ENCODE measurements at places on chromosomes 5 and 9.
A peak's percentile ranks its signal among the peaks of the same experiment; 100 is the strongest.

DNA sequence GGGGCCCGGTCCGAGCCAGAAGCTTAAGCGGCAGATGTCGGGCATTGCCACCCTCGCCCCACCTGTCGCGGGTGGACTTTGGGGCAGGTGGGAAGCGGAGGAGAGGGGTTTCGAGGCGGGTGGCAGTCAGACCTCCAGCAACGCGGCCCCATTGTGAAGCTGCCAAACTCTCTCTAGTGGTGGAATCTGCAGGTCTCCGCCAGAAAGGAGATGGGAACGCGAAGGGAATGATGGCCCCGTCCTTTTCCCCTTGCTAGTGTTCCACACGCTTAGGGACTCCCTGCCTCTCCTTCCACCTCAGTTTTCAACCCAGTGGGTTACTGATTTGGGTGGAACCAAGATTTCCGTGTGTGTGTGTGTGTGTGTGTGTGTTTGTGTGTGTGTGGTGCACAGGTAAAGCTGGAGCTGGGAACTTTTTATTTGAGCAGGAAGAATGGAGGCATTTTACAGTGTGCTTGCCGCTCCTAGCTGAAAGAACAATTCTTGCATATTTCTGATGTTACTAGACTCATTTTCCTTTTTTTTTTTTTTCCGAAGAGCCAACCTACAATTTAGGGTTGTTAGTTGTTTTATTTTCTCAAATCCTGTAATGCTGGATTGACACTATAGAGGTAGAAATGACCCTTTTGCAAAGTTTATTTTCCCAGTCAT is 1.3 kb downstream of the MACIR start:
- peak; percentile 10 for DNase-seq

DNA sequence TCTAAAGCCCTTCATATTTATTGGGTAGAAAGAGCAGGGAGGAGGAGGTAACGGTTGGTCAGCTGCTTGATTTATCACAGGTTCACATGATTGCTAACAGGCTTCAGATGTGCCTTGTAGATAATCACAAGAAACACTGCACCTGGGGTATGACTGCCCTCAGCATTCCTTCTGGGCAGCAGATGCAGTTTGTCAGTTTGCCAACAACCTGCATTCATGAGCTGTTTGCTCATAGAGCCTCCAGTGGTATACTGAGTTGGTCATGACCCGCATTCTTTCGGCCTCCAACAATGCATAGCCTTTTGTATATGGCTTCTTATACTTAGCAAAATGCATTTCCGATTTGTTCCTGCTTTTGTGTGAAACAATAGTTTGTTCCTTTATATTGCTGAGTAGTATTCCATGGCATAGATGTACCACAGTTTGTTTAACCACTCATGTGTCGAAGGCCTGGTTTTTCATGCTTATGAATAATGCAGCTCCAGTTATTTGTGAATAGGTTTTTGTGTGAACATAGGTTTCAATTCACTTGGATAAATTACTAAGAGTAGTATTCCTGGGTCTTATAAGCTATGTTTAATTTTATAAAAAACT is 83.6 kb downstream of the ARHGEF28 start:
- no peak for DNase-seq

DNA sequence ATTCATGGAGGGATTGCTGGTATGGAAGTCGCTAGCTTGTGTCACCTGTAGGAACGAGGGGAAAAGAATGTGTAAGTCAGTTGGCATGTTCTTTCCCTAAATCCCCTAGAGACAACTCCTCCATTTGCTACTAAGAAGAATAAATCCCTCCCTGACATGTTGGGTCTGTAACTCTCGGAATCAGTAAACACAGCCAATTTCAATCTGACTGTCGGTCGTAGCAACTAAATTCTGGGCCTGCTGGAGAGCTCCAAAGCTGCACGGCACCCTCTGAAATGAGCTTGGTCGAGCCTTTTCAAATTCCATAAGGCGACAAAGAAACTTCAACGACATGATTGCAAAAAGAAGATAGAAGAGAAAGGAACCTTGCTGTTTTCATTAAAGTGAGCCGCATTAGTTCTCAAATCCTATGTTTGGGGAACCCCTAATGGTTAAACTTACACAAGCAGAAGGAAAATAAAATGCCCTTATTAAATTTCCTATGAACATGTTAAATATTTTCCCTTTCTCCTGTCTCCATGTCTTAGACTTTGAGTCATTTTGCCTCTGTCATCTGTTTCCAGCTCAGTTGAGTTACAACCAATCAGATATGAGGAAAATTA is 735.8 kb upstream of the WWC1 start:
- no peak for DNase-seq

GRCh38 chr5:142307146-142307890 is 17.5 kb downstream of the SPRY4 start:
- DNase-seq, result no peak

GRCh38 chr9:5838884-5839571 is 6.1 kb upstream of the ERMP1 start:
- no peak for DNase-seq

Measured in stimulated activated CD4-positive, alpha-beta T cell treated with anti-CD3 and anti-CD28 coated beads, Interleukin-15, amount 100 ng/mL, for 1 hour (primary cell).